ENCODE measurements at places on chromosomes 5 and 9.
A peak's percentile ranks its signal among the peaks of the same experiment; 100 is the strongest.

DNA sequence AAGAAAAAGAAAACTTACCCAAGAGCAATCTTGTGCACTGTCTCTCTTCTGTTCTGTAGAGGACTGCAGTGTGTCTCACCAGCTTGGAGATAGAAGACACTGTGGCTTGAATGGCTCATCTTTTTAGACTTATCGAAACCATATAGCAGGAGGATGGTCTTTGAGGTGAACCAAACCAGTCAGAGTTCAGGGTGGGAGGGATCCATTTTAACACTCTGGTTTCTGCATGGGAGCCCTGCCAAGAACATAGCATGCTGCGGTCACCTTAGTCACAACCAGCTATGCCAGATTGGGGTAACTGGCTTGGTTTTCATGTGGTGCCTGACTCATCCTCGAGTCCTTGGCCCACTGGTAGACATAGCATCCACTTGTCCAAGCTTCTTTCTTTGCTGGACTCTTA is 135.1 kb downstream of the PAPPA start:
- no peak for DNase-seq

GRCh38 chr5:119291056-119291455 is 64.8 kb upstream of the TNFAIP8 start:
- DNase-seq, result no peak

- no peak for DNase-seq
Observed at GRCh38 chr9:112753725-112754124, 3.2 kb downstream of the SNX30 start.

- DNase-seq, result no peak
Observed at GRCh38 chr5:82975396-82975795, 101.8 kb downstream of the TMEM167A start.

- no peak for DNase-seq
Observed at GRCh38 chr9:107020040-107020530, 157.1 kb downstream of the ZNF462 start.

DNA sequence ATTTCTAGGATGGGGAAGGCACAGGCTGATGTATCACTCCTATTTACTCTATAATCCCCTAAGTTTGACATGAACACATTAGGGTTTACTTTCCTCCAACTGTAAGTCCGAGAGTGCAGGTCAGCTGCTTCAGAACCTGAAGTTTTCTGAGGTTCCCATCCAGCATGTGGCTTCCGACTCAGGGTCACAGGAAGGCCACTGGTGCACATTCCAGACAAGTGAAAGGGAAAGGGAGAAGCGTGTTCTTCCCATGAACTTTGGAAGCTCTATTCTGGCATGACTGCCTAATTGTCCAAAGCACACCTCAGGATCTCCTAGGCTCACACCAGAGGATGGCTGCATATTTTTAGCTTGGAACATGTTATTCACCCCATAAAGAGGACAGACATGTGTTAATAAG is 602.6 kb downstream of the SEMA5A start:
- DNase-seq, result no peak

DNA sequence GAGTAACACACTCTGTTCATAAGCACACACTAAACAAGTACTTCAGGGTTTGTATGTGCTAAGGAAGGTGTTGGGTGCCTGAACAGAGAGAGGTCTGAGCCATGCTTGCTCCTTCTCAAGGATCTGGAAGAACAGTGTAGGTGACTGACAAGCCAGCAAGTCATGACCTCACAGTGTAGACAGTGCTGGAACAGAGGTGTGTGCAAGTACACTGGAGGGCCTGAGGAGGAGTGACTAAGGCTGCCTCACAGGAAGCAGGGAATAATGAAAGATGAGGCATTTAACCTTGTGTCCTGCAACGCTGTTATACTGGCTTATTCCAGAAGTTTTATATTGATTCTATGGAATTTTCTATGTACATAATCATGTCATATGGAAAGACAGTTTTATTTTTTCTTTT is 83.9 kb downstream of the TMEM174 start:
- DNase-seq, result no peak

DNA sequence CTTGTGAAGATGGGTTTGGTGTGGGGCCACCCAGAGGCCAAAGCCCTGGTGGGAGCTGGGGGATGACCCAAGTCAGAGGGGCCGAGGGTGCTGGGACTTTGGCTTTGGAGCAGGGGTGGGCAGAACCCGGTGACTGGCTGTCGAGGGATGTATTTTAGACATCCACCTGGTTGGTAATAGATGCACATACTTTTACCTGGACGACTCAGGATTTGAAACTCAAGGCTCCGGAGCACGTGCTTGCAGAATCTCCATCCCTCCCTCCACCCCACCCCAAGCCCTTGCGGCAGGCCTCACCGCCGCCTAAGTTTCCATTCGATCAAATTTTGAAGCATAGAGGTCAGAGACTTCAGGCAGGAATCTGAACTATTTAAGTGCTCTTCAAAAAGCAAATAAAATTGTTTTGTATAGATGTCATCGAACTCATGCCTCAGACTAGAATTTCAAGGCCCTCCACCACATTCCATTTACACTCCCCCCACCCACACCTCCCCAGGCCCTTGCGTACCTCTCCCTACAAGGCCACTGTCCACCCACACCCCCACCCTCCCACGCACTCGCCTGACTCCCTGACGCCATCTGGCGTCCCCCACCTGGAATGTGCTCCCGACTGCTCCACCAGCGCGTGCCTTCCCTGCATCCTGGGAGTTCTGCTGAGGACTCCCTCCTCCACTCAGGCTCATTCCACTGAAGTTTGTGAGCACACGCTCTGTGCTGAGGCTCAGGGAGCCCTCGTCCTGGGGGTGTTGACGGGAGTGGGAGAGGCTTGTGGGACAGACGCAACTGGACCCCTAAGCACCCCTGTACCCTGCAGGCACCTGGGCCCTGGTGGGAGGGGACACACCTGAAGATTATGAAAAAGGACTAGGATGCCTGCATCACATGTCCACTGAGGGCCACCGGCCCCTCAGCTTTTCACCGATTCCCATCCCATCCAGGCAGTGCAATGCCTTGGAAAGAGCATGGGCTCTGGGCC is 56.4 kb upstream of the RPL26L1 start:
- no peak for DNase-seq

GRCh38 chr9:5884191-5884590 is 6.5 kb upstream of the MLANA start:
- DNase-seq, result no peak

DNA sequence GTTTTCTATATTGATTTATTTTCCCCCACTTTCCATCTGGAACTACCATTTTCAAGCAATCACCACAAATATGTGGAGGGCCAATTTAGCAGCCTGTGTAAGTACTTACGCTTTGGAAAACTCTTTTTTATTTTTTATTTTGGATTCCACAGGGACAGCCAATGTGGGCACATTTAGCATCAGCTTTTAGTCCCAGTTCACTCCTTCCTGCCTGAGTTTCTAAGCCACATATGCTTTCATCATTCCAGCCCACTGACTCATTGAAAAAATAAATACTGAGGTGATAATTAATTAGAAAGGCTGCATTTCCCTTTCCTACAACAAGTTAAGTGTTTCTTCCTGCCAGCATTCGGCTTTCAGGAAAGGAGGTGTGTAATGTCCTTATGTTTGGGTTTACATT is 76.8 kb downstream of the TMEM167A start:
- no peak for DNase-seq

DNA sequence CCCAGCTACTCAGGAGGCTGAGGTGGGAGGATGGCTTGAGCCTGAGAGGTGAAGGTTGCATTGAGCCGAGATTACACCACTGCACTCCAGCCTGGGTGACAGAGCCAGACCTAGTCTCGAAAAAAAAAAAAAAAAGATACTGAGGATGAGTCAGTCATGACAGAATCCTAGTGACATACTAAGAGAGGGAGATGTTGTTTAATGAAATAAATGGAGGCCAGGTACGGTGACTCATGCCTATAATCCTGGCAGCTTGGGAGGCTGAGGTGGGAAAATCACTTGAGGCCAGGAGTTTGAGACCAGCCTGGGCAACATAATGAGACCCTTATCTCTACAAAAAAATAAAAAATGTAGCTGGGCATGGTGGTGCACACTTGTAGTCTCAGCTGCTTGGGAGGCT is 107.2 kb downstream of the ZFAND5 start:
- DNase-seq, result no peak

- no peak for DNase-seq
Observed at GRCh38 chr9:133564451-133565116, 30.1 kb downstream of the ADAMTSL2 start.

DNA sequence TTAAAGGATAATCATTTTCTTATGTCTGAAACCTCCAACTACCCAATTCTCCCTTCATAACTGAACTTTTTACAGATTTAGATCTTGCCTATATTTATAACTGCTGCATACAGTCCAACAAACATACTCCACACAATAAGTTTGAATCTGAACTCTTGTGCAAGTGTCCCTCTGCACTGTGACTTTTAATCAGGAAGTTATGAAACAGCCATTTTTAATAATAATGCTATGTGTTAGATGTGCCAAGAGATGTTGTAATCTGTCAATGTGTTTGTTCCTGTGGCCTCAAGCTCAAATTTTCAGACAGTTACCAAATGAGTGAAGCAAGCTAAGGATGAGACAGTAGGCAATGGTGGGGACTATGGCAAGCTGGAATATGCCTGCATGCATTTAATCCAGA is 57.6 kb upstream of the MTAP start:
- no peak for DNase-seq

DNA sequence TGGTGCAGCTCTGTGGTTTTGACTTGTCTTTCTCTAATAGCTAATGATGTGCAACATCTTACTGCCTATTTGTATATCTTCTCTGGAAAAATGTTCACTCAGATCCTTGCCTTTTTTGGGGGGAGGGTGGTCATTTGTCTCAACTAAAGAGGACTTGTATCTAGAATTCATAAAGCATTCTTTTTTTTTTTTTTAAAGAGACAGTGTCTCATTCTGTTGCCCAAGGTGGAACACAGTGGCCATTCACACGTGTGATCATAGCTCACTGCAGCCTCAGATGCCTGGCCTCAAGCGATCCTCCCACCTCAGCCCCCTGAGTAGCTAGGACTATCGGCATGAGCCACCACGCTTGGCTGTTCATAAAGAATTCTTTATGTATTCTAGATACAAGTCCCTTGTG is 33.2 kb downstream of the HABP4 start:
- no peak for DNase-seq

DNA sequence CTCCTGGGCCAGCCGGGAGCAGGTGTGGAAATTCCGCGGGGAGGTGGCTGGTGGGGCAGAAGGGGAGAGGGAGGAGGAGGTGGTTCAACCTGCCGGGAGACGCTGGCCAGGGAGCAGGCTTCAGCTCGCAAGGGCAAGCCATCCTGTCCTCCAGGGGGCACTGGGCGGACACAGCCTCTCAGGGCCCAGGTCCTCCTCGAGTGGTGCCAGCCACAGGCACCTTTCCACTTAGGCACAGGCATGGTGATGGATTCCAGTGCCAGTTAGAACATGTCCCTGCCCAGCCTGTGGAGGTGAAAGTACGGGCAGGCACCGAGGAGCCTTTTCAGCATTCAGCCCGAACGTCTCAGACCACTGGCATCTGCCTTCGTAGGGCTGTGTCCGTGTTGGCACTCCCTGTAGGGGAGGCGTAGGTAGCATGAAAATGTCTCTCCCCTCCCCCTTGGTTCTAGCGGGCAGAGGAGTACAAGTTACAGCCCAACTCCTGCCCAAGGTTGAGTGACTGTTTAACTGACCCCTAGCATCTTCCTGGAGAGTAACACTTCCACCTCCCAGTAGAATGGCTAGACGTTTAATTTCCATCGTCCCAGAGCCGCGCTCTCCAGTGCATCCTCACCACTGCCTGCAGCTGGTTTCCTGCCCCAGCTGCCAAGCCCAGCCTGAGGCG is 48.9 kb downstream of the DAB2IP start:
- DNase-seq, result no peak

DNA sequence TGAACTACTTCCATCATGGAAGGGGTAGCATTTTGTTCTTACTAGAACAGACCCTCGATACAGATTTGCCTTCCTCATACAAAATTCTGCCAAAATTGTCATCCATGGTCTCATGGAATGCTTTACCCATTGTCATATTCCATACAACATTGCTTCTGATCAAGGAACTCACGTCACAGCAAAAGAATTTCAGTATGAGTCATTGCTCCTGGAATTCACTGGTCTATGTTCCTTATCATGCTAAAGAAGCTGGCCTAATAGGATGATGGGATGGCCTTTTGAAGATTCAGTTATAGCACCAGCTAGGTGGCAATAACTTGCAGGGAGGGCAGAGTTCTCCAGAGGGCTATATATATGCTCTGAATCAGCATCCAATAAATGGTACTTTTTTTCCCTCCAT is 18.2 kb upstream of the FNIP1 start:
- DNase-seq, result no peak

DNA sequence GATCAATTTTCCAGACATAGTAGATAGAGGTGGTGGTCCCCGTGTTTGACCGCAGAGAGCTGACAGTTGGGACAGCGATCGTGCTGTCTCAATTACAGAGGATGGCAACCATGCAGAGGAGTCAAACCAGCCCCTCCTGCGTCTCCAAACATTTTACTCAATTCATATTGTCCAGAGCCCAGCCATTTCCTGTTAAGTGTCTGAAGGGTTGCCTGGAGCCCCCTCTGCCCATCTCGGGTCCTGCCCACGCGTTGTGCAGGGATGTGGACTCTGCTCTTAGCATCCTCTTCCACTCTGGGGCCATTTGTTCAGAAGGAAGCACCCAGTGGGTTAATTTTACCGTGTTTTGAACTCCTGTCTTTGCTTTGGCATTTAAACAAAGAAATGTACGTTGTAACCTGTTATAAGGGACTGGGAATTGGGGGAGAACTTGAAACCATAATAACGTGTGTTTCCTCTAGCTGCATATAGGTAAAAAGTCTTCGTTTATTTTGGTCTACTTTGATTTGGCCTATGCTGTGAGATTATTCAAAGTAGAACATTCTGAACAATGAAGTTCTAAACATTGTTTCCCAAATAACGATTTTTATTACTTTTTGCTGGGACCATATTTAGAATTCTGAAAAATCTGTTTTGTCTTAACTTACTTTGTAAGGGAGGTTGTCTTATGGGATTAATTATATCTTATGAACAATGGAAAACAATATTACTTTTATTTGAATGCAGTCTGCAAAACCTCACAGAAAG is 876 bp downstream of the EGFLAM start:
- no peak for DNase-seq

GRCh38 chr5:157607371-157608161 is 32.0 kb upstream of the ADAM19 start:
- DNase-seq, result peak; percentile 22

- DNase-seq, result no peak
Observed at GRCh38 chr9:124810663-124811355, 33.9 kb downstream of the OLFML2A start.

DNA sequence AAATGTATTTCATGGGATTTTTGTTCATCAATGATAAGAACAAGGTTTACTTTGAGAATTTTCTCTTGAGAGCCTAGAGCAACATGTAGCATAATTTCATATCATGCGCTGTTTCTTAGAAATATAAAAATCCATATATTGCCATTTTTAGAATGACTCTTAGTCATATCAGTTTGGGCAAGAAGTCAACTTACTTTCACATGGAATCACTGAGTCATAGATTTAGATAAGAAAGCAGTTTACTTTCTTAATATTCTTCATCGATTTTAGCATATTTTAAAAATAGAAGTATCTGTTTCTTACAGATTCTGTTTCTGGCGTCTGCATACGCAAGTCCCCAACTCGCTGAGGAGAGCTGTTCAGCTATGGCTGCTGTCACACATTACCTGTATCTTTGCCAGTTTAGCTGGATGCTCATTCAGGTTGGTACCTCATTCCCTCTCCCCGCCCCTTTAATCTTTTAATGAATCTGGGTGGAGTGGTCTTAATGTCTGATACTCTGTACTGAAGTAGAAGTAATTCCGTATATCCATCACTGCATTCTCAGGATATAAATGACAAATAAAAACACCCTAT is 406.6 kb downstream of the ADGRV1 start:
- DNase-seq, result no peak

Data from stimulated activated CD8-positive, alpha-beta memory T cell treated with anti-CD3 and anti-CD28 coated beads, Interleukin-2, amount 100 ng/mL, for 1 hour (primary cell).